Right cardiac atrium (tissue), 5 donors: ENCODE measurements at places on chromosomes 16 and 17. TPM values are rescaled to one million over a fixed set of nuclear protein-coding genes. Genes with fewer than 3 reads are reported as not detected.

The SEPTIN12 gene
- total RNA-seq = not detected

The RABEP2 gene
- total RNA-seq = 16.7 TPM

The ASGR1 gene
- total RNA-seq = 0.35 TPM

The SLC5A11 gene
- total RNA-seq = not detected

The CHMP6 gene
- total RNA-seq = 22.5 TPM

The PRR15L gene
- not detected for total RNA-seq

- peak; percentile 99 for DNase-seq
Observed at GRCh38 chr17:44110823-44111633, 12.4 kb downstream of the HDAC5 start.

- DNase-seq = no peak
Observed at GRCh38 chr16:57624044-57624688, 4.3 kb upstream of the ADGRG1 start.

GRCh38 chr16:86572041-86572521 is 5.5 kb downstream of the FOXC2 start:
- no peak for DNase-seq

DNA sequence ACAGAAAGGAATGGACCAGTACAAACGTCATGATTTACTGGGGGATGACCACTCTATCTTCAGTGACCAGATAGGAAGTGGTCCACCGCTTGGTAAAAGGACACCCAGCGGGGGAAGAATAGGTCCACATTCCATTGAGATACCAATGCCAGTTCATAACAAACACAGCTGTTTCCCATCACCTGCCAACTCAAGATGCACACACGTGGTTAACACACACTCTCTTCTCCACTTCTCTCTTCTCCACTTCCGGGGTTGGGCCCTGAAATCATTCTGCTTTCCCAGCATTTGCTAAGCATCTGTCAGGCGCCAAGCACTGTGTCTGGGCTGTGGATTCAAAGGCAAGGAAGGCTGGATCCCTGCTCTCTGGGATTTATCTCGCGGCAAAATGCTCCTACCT is 175.5 kb downstream of the SLC39A11 start:
- no peak for DNase-seq

- DNase-seq = no peak
Observed at GRCh38 chr17:34413443-34414119, 50.5 kb upstream of the CCL1 start.

DNA sequence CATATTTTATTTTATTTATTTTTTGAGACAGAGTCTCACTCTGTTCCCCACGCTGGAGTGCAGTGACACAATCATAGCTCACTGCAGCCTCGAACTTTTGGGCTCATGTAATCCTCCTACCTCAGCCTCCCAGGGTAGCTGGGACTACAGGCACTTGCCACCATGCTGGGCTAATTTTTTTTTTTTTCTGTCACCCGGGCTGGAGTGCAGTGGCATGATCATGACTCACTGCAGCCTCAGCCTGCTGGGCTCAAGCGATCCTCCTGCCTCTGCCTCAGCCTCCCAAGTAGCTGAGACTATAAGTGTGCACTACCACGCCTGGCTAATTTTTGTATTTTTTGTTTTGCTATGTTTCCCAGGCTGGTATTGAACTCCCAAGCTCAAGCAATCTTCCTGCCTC is 17.1 kb downstream of the UNC45B start:
- no peak for DNase-seq

DNA sequence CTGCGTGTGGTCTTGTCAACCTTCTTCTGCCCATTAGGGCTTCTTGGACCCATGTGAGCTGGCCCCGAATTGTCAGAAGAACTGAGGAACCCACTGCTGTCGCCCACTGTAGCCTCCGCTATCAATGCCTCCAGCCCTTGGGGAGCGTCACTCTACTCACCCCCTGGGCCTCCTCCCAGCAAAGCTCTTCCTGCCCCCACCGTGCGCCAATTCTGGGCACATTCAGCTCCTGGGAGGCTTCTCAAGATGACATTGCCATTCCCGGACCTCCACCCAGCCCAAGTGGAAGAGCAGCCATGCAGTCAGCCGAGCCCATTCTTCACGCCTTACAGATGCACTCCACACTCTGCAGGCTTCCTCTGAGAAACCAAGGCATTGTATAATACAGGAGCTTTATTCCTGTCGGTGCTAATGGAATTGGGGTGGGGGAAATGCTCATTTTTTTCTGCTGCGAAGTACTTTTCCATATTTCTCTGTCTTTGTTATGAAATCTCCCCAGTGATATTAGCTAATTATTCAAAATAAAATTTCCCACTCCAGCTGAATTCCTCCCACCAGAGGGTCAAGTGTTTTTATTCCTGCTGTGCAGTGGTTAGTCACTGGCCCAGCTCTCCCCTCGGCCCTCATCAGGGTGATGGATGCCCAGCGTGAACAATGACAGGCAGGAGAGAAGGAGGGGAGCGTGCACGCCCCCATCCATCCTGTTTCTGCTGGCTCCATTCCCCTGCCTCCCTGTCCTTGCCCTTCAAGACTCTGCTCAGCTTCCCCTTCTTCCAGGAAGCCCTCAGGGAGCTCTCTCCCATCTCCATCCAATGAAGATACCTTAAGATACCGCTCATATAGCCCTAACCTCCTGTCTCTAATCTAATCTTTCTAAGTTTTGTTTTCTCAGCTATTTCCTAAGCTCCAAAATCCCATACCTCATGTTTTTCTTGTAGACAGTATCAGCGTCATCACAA is 87.7 kb downstream of the C16orf95 start:
- DNase-seq = no peak

GRCh38 chr17:27878776-27879562 is 14.2 kb downstream of the LYRM9 start:
- no peak for DNase-seq

- DNase-seq = no peak
Observed at GRCh38 chr16:30032083-30032819, 1.2 kb upstream of the TLCD3B start.

DNA sequence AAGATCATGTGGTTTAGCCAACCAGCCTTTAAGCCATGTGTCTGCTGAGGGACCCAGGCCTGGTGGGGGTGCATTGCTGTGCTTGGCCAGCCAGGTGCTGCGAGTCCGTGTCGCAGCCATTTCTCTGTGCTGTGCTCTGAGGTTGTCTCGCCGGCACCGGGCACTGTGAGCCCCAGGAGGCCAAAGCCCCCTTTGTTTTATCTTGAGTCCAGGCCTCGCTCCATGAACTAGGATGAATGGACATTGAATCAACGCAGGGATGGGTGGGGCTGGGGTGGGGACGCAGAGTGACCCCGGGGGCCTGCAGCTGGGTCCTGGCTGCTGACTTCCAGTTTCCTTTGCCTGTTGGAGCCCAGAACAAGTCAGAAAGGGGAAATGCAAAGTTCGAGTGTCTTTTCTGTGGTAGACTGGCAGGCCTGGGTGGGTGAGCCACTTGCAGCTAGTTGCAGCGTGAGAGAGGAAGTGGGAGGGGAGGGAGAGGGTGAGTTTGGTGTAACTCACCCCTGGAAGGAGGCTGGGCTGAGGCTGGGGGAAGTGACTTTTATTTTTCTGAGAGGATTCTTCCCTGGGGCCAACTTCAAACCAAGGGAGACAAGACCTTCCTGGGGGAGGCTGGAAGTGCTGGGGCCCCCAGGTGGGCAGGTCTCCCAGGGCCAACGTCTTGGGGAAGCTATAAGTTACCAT is 324.7 kb downstream of the SEC14L1 start:
- DNase-seq = no peak

DNA sequence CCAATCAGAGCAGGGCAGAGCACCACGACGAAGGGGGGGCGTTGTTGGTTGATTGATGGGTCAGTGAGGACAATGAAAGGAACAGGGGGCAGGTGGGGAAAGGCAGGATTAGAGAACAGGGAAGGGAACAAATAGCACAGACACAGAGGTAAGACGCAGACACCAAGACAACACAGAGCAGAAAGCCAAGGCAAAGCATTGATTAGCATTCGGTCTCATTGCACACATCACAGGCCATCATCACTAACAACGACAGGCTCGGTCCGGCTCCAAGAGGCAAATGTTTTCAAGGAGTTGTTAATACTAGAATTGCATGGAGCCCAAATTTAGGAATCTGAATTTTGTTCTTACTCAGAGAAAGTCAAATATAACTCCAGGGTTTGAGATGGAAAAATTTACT is 34.6 kb upstream of the TRAP1 start:
- no peak for DNase-seq

DNA sequence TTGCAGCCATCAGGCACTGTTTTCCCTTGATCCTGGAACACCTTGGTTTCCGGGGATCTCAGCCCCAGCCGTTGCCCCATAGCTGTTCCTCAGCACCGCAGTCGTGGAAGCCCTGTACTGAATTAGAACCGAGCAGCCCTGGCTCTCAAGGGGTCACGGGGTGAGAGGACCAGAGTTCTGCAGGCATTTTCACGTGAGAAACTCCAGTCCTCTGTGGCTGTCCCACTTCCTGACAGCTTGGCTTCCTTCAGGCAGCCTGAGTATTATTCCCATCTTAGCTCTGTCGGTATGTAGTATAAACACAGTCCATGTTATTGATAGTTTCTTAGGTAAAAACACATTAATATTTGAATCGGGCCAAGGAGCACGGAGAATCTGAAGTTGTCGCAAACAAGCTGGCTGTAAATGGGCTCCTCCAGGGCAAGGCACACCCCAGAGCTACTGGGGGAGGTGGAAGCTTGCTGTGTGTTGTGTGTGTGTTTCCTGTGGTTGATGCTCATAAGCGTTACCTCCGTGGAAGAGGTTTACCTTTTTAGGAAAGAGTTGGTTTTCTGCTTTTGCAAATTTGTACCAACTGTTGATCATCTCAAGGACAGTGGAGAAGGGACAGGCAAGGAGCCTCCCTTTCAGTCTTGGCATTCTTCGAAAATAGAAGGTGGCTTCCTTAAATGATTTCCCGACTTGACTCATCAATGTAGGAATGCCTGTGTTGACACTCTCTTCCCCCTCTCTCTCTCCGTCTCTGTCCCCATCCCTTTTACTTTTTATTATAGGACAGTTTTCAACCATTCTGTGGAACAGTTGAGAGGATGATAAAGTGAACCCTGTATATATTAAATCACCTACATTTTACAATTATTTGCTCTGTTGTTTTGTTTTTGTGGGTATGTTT is 208.9 kb upstream of the CHMP6 start:
- DNase-seq = no peak

GRCh38 chr17:47840742-47841487 is at the start of gene SCRN2:
TSS of gene SCRN2 (minus strand) at chr17:47841273. CDS start at chr17:47840843, 430 bp downstream.
- DNase-seq = peak; percentile 97

DNA sequence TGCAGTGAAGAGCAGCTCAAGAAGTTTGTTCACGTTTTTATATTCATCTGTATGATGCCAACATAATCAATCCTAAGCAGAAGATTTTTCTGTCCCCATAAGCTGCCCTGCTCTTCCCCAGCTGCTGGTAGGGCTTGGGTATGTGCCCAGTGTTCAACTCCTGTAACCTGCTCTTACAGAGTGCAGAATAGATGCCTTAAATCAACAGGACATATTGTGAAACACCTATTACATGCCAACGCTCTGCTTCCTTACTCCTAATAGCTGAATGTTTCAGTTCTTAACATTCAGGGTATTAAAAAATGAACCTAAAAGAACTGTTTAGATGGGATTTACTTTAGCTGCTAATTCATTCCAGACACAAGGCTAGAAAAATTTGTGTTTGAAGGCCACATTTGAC is 190.9 kb downstream of the HS3ST3A1 start:
- DNase-seq = no peak

- peak; percentile 91 for DNase-seq
Observed at GRCh38 chr17:42407289-42407836, 15.7 kb downstream of the CAVIN1 start.

DNA sequence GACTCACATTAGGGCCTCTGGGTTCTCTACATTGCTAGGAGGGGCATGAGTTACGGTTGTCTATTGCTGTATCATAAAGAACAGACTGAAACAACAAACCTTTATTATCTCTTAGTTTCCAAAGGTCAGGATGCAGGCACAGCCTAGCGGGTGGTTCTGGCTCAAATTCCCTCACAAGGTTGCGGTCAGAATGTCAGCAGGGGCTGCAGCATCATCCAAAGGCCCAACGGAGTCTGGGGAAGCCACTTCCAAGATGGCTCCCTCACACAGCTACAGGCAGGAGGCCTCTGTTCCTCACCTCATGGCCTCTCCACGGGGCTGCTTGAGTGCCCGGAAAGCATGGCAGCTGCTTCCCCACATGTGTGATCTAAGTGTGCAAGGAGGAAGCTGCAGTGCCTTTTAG is 29.6 kb upstream of the ZFPM1 start:
- DNase-seq = no peak

GRCh38 chr16:685967-686366 is 1.8 kb upstream of the JMJD8 start:
- DNase-seq = peak; percentile 78

DNA sequence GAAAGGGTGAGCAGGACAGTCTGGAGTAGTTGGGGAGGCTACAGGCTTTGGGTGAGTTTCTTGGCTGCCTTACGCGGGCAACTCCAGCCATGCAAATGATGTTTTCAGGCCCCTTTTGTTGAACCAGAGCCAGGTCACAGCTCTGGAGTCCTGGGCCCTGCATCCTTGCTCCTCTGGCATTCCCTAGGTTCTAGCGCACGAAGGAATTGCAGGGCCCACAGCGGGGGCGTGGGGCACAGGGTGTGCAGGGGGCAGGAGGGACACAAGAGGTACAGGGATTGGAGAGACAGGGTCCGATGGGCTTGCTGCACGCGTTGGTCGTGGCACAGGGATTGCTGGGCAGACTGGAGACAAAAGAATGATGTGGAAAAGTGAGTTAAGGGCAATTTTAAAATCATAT is 3.6 kb downstream of the KRT31 start:
- DNase-seq = no peak

DNA sequence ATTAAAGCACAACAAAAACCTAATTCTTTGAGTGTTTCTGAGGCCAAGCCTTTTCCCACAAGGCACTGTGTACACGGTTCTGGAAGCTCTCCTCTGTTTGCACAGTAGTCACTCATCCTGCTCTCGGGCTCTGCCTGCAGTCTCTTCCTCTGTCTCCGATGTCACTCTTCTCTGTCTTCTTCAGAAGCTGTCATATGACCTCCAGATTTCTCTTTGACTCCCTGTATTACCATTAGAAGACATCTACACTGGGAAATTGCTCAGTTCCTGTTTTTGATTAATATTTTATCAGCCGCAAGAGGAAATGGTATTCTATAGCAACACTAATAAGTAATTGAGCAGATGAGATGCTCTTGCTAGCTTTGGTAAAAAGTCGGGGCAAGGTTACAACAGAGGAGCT is 422.9 kb downstream of the WWOX start:
- no peak for DNase-seq
